ENCODE measurements at places on chromosomes 7 and 10.

GRCh38 chr10:67771200-67771599 lies 66.8 kb downstream of the DNAJC12 start:
- DNase-seq: no peak

DNA sequence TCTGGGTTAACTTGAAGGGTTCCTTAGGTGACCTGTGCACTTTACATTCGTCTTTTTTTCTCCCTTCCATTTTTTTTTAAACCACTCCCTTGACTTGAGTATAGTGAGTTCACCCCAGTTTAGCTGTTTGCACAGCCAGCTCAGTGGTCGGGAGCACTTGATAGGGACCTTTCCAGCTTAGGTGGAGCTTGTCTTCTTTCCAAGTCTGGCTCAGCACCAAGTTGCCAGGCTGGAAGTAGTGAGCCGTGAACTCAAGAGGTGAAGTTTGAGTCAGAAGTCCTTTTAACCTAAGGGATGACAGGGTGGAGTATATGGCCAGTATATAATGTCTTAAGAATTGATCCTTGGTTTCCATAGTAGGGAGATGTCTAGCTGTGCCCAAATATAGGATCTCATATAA lies 7.2 kb downstream of the DNAH11 start:
- no peak for DNase-seq

- DNase-seq: no peak
These were observed 118.9 kb downstream of the CDH23 start for GRCh38 chr10:71515531-71516172.

GRCh38 chr7:13231216-13231615 lies 543.8 kb downstream of the ARL4A start:
- no peak for DNase-seq

DNA sequence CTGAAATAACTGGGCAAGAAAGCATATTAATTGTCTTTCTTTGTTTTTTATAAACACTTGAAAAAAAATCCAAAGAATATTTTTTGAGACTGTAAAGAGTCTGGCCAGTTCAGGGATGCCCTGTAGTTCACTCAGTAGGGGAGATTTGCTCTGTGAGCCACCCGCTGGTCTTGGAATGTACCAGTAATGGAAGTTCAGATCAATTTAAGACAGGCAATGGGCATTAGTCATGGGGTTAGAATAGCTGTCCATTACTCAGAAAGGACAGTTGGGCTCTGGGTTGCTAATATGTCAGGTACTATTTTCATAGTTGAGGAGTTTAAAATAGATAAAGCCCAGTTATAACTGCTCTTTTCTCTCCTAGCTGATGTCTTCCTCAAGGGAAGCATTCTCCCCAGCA lies 38.7 kb downstream of the A1CF start:
- no peak for DNase-seq

DNA sequence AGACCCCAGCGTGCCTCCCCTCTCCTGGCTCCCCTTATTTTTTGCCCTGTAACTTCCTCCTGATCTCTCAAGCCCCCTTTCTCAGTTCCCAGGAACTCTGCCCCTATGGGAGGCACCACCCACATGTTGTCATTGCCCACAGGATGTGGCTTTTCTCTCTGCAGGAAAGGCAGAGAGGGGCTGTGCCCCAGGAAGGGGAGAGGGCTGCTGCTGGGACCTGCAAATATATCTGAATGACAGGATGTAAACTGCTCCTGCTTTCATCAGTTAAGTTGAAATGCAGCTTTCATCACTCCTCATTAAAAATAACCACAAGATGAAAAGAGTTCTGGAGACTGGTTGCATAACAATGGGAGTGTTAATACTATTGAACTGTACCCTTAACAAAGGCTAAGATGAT lies 103.3 kb downstream of the CLEC2L start:
- DNase-seq: no peak

GRCh38 chr10:122618461-122619165 lies 58.1 kb downstream of the DMBT1 start:
- no peak for DNase-seq

GRCh38 chr7:91517201-91517785 lies 253.1 kb downstream of the FZD1 start:
- DNase-seq: no peak

DNA sequence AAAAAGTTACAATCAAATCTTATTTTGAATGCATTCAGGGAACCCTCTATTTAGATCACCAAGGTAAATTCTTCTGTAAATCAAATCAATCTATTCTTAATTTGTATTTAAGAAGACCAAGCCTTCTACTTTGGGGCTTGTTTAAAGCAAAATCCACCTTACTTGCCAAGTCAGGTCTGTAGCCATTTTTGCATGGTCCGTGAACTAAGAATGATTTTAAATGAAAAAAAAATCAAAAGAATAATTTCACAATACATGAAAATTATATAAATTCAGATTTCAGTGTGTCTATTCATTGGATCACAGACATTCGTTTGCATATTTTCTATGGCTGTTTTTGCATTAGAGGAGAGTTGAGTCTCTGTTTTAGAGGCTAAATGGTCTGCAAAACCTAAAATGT lies 59.4 kb downstream of the SYPL1 start:
- no peak for DNase-seq

GRCh38 chr10:71585564-71586290 lies 133.9 kb downstream of the C10orf105 start:
- DNase-seq: no peak

GRCh38 chr10:104331208-104331838 lies 6.9 kb downstream of the ITPRIP start:
- no peak for DNase-seq

DNA sequence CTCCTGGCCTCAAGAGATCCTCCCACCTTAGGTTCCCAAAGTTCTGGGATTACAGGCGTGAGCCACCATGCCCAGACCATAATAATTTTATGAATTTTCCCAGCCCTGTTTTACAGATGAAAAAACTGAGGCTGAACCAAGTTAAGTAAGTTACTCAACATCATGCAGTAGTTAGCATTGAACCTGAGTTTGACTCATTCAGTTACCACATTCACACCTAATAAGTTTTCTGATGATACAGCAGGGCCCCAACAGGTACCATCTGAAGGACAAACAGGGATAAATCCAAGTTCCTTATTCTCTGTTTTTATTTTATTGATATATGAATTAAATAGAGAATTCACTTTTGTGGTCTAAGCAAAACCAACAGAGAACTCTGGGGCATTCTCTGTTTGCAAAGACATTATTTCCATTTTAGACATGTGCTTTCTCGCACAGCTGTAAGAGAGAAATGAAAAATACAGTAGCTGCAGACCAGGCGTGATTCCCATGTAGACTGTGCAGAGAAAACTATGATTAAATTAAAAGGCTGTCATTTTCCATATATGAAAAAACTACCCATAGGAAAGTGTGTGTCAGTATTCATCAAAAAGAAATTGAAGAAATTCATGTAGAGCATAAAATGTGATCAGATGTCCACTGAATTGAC lies 26.6 kb downstream of the APBB1IP start:
- no peak for DNase-seq

- no peak for DNase-seq
These were observed 1.9 kb downstream of the ZKSCAN1 start for GRCh38 chr7:100017300-100017699.

GRCh38 chr10:11338160-11338844 lies 273.1 kb downstream of the USP6NL start:
- no peak for DNase-seq

DNA sequence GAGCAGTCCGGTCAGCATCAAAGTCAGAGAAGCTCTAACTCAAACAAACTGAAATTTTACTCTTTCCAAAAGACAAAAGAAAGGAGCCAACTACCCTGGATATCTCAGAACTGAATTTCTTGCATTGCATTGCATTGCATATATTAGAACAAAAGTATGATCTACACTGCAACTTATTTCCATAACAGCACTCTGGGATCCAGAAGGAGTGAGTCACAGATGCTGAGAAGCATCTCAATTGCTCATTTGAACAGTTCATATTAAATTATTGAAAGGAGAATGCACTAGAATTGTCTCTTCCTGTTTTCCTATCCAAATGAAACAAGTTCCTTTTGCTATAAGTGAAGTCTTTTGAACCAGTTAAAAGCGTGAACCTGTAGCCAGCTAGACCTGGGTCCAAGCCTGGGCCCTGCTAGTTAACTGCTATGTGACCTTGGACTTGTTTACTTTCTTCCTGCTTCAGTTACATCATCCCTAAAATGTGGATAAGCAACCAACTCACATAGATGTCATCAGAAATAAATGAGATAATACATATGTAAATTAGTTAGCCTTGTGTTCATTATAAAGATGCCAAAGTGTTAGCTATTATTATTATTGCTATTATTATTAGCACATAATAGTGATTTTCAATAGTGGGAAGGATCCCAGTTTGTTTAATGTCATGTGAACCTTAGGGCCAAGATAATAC lies 184.1 kb downstream of the CREB5 start:
- no peak for DNase-seq

GRCh38 chr10:80964179-80964578 lies 426.5 kb downstream of the SH2D4B start:
- DNase-seq: no peak

DNA sequence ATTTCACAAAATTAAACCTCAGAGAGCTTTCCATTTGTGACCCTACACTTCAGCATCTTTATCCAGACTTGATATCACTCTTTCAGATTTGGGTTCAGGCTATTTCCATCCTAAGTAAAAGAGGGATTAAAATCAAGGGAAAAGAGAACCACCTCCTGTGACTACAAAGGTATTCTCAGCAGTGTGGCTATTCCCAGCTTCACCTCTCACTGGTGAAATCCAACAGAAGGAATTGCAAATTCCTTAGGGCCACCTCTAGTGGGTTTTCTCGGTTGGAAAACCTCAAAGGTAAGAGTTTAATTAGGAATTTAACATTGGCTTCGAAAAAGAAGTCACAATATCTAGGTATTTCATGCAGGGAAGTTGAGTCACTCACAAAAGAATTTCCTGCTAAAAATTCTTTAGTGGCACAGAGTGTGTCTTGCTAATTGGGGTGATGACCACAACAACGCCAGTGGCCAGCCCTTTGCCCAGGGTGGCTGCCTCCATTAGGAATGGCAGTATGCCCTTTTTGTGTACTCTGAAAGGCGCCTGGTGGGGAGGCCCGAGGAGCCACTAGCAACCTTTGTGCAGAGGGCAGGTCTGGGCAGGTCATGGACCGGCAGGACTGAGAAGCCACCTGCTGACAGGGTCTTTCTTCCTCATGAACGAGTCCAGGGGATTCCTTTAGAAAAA lies 52.2 kb downstream of the SEM1 start:
- no peak for DNase-seq

DNA sequence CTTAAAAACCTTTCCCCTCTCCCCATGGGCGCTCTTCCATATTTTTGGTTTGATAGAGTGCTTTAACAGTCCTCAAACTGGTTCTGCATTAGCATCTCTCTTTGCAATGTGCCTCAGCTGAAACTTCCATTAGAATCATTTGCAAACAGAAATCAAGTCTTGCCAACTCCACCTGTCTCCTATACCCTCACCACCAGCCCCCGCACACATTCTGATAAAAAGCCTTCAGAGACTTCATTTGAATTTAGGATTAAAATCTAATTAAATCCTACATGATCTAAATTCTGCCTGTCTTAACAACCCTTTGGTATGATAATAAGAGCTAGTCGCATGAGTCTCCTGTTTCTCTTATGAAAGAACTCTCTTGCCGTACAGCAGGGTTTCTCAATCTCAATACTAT lies 384.9 kb upstream of the ETV1 start:
- DNase-seq: no peak

DNA sequence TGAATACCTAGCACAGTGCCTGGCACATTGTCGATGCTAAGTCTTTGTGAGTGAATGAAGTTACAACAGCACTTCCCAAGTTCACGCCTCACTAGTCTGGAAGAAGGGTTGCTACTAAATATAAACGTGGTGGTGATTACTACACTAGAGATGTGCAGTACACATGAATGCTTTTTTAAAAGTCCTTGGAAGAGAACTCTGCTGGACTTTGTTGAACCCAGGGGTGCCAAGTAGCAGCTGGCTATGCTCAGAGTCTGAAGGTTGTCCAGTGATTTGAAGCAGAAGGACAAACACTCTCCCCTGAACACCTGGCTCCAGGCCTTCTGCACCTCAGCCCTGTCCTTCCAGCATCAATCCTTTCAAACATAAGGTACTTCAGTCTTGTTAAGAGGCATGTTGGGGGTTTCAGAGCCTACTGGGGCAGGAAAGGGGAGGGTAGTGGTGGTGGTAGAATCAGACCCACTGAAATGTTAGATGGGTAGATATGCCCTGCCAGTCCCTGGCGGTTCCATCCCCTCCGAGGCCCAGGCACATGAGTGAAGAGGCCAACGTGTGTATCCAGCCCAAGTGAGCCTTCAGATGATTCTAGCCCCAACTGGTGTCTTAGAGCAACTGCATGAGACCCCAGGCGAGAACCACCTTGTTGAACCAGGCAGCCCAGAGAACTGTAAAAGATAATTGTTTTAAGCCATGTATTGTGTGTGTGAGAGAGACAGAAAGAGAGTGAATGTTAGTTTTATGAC lies 94.4 kb downstream of the TAX1BP1 start:
- no peak for DNase-seq
